ENCODE measurements at places on chromosomes 3 and 15. TPM values are rescaled to one million over a fixed set of nuclear protein-coding genes. Genes with fewer than 3 reads are reported as not detected.

VWA5B2 gene
- not detected for total RNA-seq

EIF4E3 gene
- total RNA-seq: 4.3 TPM

GABRR3 gene
- not detected for total RNA-seq

GRCh38 chr3:10263646-10264363 lies 15.5 kb downstream of the TATDN2 start:
- peaks cover 12% of the 10 kb centered on the region for H3K4me1 ChIP-seq
- H3K27me3 ChIP-seq: no peaks in the 10 kb centered on the region
- no peak overlapping the region for H3K4me3 ChIP-seq
- H3K36me3 ChIP-seq: peaks cover 90% of the 10 kb centered on the region
